NCI-H1436 treated with DMSO at 0.1 percent for 48 hours (cell line): ENCODE measurements at places on chromosomes 7 and 10.

GRCh38 chr7:151076863-151077704, 3.5 kb downstream of the FASTK start:
- no peak for DNase-seq

DNA sequence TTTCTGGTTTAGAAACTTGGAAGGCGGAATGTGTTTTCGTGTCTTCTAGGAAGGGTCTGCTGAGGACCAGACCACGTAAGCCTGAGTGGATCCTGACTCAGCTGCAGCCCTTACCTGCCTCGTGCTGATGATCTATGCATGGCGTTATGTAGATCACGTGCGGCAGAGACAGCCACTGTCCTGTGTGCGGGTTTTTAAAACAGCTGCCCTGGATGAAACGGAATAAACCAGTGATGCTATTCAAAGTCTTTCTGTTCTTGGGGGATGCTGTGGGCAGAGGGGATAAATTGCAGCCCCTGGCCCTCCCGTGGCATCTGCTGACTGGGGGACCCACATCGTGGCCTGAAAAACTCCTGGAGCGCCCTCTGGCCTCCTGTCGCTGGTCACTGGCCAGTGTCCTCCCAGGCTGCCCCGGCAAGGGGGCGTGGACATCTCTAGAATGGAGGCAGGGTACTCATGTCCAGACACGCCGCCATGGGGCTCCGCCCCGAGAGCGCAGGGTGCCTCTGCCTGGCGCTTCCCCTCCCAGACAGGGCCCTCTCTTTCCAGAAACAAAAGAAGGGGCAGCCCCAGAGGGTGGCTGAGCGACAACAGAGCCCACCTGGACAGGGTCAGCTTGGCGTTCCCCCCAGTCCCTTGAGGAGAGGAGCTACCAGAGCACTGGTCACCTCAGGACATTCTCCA, 13.2 kb downstream of the ALKBH4 start:
- no peak for DNase-seq

DNA sequence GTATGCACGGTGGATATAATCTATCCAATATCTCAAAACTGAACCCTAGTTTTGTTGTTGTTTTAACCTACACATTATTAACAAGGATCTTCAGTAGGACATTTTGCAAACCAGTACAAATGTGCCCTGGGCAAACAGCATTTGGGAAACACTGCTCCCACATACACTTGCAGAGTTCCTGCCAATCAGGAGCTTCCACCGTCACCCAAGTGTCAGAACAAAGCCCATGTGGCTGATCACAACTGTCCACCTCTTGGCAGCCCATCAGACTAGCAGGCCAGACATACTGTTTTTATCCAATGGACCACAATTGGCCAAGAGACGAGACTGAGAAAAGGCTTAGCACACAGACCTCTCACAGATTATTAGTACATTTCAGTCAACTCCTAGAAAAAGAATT, 200.4 kb downstream of the FAM107B start:
- DNase-seq, result no peak

- no peak for DNase-seq
Measured at GRCh38 chr7:35646289-35647023, 48.5 kb downstream of the HERPUD2 start.

GRCh38 chr10:4306871-4307270, 519.1 kb upstream of the AKR1E2 start:
- DNase-seq, result no peak

- DNase-seq, result no peak
Measured at GRCh38 chr7:25918731-25919130, 233.3 kb upstream of the NFE2L3 start.

GRCh38 chr7:46955531-46955930, 626.4 kb downstream of the TNS3 start:
- no peak for DNase-seq

GRCh38 chr10:24315211-24315610, 106.3 kb downstream of the KIAA1217 start:
- DNase-seq, result no peak

GRCh38 chr7:124914298-124914697, 15.3 kb downstream of the POT1 start:
- no peak for DNase-seq

DNA sequence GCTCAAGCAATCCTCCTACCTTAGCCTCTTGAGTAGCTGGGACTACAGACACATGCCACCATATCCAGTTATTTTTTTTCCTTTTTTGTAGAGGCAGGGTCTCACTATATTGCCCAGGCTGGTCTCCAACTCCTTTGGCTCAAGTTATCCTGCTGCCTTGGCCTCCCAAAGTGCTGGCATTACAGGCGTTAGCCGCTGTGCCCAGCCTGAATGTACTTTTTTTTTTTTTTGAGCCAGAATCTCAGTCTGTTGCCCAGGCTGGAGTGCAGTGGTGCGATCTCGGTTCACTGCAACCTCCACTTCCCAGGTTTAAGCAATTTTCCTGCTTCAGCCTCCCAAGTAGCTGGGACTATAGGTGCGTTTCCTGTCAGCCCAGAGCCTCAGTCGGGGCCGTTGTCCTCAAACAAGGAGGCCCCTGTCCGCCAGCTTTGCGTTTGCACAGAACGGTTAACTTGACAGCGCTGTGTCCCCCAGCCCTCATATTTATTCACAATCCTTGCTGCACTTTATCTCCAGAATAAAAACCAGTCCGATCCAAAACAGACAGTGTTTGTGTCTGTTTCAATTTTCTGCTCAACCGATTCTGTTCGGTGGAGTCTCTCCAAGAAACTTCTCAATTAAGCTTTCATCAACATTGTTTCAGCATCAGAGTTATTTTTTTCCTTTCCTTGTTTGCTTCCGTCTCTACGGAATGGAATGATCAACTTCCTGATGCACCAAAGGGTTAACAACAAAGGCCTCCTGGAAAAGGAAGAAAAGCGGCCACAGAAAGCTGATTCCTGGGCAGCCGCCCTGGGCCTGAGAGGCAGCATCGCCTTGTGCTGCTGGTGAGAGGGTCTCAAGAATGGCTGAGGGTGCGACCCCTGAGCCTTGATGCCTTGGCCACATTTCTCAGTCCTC, 64.5 kb downstream of the PDIA4 start:
- DNase-seq, result no peak

- DNase-seq, result no peak
Measured at GRCh38 chr10:121928528-121928884, 675 bp upstream of the ATE1 start.

- DNase-seq, result no peak
Measured at GRCh38 chr7:94296881-94297280, 97.8 kb upstream of the COL1A2 start.

DNA sequence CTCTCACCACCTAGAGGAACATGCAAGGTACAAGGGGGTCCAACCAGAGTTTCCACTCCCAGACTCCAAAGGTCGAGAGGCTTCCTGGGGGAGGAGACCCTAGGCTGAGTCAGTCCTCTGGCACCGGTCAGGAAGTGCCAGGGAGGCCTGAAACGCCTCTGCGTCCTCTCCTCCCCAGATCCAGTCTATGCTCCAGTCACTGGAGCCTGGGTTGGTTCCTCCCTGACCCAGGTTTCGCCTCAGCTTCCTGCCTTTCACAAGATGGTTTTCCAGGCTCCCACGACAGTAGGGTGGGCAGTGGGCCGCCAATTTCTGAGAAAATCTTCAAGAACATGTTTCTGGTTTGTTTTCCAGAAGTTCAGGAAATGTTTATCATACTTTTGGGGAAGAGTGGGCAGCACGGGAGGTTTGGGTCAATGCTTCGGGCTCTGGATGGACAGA, 30.0 kb downstream of the DUSP5 start:
- no peak for DNase-seq

DNA sequence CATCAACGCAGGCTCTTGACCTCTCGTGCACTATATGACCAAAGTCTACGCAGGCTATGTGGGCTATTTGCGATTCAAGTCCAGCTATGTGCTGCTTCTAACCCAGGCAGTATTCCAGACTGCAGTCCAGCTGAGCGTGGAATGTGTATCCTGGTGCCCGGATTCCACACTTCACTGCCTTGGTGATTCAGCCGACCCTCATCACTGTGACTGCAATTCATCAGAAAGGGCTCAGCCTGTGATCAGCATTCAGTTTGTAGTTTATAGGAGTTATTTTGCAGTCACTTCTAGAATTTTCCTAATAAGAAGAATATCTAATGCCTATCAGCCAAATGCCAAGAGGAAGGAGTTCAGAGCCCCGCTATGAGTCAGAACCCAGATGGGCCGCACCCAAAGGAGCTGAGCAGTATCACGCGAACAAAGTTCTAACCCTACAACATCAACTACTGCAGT, 119.8 kb upstream of the LANCL2 start:
- no peak for DNase-seq

- no peak for DNase-seq
Measured at GRCh38 chr7:1004018-1004852, 21.3 kb downstream of the CYP2W1 start.
